ENCODE measurements at places on chromosomes 1 and 21. TPM values are rescaled to one million over a fixed set of nuclear protein-coding genes. Genes with fewer than 3 reads are reported as not detected.

PROX1 gene
- total RNA-seq, result 63.6 TPM

FCRL6 gene
- 0.50 TPM for total RNA-seq

FAM72D gene
- total RNA-seq, result 0.37 TPM

TIE1 gene
- 21.7 TPM for total RNA-seq

SLC1A7 gene
- total RNA-seq, result 1.5 TPM

MRPL20 gene
- 144 TPM for total RNA-seq

LHX8 gene
- not detected for total RNA-seq

LORICRIN gene
- not detected for total RNA-seq

CLCNKA gene
- total RNA-seq, result 0.82 TPM

DAB1 gene
- total RNA-seq, result 8.7 TPM

HRNR gene
- total RNA-seq, result not detected

CFHR4 gene
- total RNA-seq, result not detected

Measured in right cardiac atrium (tissue), 5 donors.